ENCODE measurements at places on chromosomes 3 and 15.

GRCh38 chr15:62509395-62509958 is 344.4 kb upstream of the C2CD4B start:
- no peak for DNase-seq

GRCh38 chr3:188400494-188401243 is 246.7 kb downstream of the LPP start:
- no peak for DNase-seq

GRCh38 chr3:149428087-149428486 is 46.4 kb upstream of the TM4SF4 start:
- DNase-seq = no peak

DNA sequence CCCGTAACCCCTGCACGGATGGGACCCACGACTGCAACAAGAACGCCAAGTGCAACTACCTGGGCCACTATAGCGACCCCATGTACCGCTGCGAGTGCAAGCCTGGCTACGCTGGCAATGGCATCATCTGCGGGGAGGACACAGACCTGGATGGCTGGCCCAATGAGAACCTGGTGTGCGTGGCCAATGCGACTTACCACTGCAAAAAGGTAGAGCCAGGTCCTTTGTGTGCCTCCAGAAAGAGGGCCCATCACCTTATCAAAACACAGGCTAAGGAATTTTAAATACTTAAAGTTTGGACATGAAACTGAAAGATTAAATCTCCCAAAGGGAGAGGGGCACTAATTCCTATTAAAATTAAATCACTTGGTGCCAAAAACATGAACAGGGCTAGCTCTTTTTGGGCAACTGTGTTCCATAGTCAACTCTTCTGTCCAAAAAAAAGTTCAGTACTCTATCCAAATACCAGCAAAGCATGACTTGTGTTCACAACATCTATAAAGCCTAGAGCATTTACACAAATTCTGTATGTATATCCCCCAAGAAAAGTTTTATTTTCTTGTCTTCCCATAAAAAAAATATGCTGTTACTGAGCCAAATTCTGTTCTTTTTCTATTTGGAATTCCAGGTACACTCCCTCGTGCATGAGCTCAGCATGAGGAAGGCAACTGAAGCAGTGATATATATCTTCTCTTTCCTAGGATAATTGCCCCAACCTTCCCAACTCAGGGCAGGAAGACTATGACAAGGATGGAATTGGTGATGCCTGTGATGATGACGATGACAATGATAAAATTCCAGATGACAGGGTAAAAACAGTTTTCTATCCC is 9.2 kb downstream of the THBS1 start:
- DNase-seq = no peak

GRCh38 chr15:97061392-97061791 is 730.9 kb downstream of the NR2F2 start:
- DNase-seq = no peak

DNA sequence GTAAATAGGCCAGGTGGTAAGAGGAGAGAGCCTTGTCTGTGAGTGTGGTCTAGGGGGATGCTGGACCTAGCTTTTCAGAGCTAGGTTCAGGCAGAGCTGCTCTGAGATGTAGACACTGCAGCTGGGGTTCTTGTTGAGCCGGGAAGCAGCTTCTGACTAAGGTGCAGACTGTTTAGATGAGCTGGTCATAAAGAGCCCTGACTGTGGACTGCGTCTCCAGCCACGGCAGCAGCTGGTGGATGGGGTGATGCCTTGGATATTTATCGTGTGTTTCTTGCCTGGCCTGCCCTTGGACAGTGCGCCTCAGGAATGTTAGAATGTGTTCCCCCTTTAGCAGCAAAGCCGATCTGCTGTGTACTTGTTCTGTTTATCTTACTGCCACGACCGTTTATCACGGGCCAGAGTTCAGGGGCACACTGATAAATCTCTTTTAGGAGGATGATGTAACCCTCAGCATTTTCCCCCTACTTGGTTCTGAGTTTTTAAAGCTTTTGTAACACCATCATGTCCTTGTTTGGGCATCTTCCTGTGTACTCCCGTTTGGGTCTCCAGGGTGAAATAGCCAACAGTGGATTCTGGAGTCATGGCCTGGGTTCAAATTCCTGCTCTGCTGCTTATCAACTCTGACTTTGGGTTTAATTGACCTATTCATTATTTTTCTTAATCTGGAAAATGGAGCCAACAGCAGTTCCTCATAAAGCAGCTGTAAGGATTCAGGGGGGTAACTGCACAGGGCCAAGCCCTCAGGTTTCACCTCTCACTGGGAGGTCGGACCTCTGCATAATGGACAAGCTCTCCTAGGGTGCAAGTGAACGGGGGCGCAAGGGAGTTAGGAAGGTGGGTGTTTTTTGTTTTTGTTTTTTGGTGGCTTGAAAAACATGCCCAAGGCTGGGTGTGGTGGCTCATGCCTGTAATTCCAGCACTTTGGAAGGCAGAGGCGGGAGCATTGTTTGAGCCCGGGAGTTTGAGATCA is 51.4 kb downstream of the FLNB start:
- DNase-seq = no peak

- peak; percentile 94 for DNase-seq
Observed at GRCh38 chr3:38496131-38496910, at the start of gene EXOG. TSS of gene EXOG (plus strand) at chr3:38496340. CDS start at chr3:38496368, 28 bp downstream.

DNA sequence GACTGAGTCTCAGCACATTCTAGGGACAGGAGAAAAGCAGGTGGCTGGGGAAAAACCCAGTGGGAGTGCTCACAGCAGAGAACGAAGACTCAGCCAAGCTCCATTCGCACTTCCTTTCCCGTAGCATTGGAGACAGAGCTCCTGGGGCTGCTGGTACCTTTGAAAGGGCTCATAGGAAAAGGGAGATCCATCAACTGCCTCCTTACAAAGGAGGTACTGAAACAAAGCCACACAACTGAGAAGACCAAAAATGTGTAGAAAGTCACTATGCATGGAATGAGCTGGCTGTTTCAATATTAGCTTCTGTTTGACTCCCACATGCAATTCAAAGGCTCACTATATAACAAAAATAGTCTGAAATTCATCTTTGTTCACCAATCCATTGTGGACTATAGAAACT is 16.9 kb downstream of the STIMATE start:
- DNase-seq = no peak

GRCh38 chr3:150680562-150680961 is 23.2 kb downstream of the ERICH6 start:
- DNase-seq = no peak

DNA sequence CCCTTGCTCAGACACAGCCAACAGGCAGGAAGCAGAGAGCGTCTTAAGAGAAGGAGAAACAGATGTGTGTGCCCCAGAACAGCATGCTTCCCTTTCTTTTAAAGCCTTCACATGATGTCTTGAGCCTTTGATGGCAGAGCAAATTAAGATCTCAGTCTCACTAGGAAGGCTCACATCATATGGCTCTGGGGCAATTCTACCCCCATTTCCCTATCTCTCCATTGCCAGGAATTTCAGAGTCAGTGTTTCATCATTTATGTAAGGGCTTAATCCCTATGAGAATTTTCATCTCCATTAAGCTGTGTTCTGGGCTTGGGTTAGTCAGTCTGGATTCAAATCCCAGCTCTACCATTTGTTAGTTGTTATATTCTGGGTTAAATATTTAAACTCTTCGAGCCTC is 41.4 kb upstream of the GLCE start:
- DNase-seq = no peak

GRCh38 chr3:47016934-47017435 is 37.5 kb downstream of the NBEAL2 start:
- no peak for DNase-seq

GRCh38 chr3:52144034-52144795 is 10.0 kb downstream of the POC1A start:
- peak; percentile 76 for DNase-seq

- no peak for DNase-seq
Observed at GRCh38 chr3:63611382-63611781, 41.1 kb upstream of the SNTN start.

- no peak for DNase-seq
Observed at GRCh38 chr3:11245276-11245675, 26.9 kb upstream of the ATG7 start.

GRCh38 chr3:197711973-197712707 is 24.6 kb downstream of the RUBCN start:
- DNase-seq = peak; percentile 68

GRCh38 chr15:26017665-26018064 is 154.5 kb upstream of the ATP10A start:
- no peak for DNase-seq

- no peak for DNase-seq
Observed at GRCh38 chr15:31487811-31488436, 161.3 kb downstream of the KLF13 start.

GRCh38 chr15:36294359-36294758 is 285.1 kb upstream of the CDIN1 start:
- no peak for DNase-seq

GRCh38 chr3:81579744-81580143 is 181.7 kb downstream of the GBE1 start:
- DNase-seq = no peak

GRCh38 chr3:11791339-11792200 is 55.1 kb downstream of the TAMM41 start:
- DNase-seq = no peak

DNA sequence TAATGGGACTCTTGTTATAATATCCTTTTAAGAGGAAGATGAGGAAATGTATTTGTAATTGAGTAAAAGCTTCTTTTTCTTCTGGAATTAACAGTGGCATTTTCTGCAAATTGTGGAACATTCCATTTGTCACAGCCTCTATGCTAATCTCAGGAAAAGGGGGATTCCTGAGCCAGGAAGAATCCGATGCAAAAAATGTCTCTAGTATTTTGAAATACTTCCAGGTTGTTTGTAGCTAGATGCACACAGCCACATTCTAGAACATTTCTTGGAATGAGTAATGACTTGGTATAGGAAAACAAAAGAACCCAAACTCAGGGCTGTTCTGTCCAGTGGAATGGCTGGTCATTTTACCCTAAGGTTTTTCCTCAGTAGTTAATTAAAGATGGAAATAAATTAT is 98.5 kb upstream of the SLC2A2 start:
- DNase-seq = no peak

DNA sequence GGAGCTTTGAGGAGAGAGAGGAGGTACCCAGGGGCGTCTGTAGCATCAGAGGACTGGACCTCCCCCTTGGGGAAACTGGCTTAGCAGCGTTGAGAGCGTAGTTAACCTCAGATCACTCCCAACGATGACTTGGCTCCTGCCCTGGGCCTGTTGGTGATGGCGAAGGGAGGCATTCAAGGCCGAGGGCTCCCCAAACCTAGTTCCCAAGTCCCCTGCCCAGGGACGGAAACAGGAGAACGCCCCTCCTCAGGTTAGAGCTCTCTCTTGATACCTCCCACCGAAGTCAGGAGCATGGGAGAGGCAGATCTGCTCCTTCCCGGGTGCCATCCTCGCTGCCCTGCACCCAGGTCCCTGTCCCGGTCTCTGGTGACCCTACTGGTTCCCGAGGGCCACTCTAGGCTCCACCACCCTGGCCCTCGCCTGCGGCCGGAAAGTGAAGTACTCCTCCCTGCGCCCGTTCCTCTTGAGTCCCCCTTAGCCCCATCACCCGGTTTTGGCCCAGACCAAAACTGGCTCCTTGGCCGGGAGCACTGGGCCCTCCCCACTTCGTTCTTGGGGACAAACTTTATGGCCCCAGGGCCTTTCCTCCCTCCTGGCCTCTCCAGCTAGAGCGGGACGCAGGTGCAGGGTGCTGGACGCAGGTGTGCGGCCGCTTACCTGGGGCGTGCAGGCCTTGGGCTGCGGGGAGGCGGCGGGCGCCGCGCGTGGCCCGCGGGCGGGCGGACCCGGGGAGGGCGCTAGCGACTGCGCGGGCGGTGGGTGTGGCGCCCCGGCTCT is 2.6 kb upstream of the SKOR1 start:
- no peak for DNase-seq

- DNase-seq = no peak
Observed at GRCh38 chr3:23915537-23916108, 1.2 kb downstream of the NKIRAS1 start.

GRCh38 chr15:45486317-45486716 is 36.2 kb downstream of the SLC30A4 start:
- no peak for DNase-seq

- no peak for DNase-seq
Observed at GRCh38 chr3:126848991-126849390, 133.9 kb upstream of the PLXNA1 start.

DNA sequence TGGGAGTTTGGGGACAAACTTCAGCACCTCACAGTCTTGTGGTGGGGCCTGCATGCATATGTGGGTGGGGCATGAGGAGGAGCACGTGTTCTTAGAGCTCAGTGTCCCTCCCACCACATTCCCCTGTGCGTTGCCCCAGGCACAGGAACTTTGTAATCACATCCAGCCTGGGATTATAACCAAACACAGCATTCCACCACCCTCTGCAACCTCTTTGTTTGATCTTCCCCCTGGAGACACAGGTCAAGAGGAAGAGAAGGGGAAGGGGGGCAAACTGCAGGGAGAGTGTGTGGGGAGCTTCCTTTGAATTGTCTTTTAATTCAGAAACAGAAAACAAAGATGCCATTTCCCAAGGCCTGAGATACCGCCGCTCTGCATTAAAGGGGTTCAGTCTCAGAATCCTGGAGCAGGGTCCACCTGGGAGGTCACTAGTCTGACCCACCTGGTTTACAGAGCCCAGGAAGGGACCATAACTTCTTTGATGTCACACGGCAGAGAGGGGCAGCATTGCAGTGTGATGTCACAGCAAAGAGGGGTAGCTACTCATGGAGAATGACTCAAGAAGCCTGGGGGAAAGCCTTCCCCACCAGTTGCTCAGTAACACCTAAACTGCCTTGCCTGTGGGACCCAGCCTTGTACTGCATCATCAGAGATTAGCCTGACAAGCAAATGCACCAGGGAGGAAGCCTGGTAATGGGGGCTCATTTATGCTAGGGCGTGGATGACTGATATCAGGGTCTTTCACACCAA is 106.3 kb upstream of the RNU6-1 start:
- DNase-seq = no peak

- DNase-seq = no peak
Observed at GRCh38 chr3:30873671-30874070, 20.8 kb downstream of the GADL1 start.

DNA sequence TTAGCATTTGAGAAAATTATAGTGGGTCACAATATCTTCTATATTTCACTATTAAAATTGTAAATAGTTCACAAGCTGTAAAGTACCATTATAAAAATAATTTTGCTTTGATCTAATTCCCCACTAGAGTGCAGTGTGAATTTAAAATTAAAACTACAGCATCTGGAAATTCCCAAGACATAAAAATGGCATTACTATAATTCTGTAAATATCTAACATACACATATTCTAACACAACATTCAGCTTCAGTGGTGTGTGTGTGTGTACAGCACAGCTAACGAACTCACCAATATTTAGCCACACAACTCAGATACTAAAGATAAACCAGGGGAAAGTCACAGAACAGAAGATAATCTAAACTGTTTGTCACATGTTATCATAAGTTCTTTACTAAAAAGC is 424.9 kb upstream of the ZNF385D start:
- no peak for DNase-seq

Measured in activated T-helper 1 cell treated with anti-CD3 and anti-CD28 coated beads, Interleukin-2, amount 50 U/mL, for 16 hours (primary cell).